ENCODE measurements at places on chromosomes 5 and 9.

- no peak for DNase-seq
Measured at GRCh38 chr5:112342389-112342788, 76.7 kb downstream of the EPB41L4A start.

DNA sequence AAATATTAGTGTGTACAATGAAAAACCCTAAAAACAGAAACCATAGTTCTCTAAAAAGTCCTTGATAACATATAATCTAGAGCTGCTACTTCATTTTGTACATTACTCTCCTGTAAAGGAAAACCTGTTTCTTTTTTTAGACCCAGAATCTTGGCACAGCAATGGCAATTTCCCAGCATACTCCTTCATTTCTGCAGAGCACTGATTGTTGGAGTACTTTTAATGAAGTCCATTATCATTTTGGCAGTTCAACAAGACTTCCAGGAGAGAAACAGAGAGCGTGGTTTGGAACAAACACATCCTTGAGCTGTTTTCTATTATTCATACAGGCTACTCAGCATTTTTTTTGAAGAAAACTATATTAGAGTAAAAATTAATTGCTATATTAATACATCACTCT, 22.7 kb upstream of the MROH2B start:
- no peak for DNase-seq

GRCh38 chr9:129405827-129406213, 215.1 kb downstream of the C9orf50 start:
- no peak for DNase-seq

DNA sequence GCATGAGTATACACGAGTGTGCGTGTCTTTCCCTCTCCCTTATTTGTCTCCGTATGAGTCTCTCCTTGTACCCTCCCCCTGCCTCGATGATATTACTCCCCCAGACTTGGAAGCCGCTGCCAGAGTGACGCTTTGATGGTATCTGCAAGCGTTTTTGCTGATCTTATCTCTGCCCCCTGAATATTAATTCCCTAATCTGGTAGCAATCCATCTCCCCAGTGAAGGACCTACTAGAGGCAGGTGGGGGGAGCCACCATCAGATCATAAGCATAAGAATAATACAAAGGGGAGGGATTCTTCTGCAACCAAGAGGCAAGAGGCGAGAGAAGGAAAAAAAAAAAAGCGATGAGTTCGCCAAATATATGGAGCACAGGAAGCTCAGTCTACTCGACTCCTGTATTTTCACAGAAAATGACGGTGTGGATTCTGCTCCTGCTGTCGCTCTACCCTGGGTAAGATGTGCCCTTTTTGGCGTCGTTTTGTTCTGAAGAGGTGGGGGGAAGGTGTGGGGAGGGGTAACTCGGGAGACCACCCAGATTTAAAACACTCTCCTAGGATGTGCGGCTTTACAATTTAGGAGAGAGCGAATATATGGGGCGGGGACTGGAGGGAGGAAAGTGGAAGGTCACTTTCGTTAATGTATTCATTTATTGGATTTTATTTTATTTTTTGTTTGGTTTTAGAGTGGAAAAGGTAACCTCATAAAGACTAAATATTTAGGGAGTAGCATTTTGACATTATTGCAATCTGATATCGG, at the start of gene GABRG2:
GABRG2 (plus strand) TSS at position 119 of the 757 bp plus-strand sequence; CDS start at position 346, 227 bp downstream.
- no peak for DNase-seq

DNA sequence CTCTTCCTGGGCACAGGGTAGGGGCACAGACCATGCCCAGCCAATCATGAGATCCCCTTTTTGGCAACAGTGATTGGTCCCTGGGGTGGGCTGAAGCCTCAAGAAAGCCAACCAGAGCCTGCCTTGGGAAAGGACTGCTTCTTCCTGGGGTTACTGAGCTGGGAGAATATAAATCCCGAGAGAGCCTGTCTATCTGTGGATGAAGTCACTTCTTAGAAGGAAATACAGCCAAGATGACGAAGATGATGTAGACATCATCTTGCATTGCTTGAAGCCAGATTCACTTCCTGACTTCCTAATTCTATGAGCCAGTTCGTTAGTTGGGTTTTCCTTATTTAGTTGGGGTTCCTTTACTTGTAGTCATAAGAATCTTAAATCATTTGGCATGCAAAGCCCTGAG, 50.1 kb upstream of the PWWP2A start:
- DNase-seq, result no peak

- no peak for DNase-seq
Measured at GRCh38 chr9:127706836-127707241, at the start of gene CFAP157. TSS of gene CFAP157 (plus strand) at chr9:127706988. CDS start at chr9:127707032, 44 bp downstream.

GRCh38 chr9:137115394-137116026, 977 bp upstream of the DPP7 start:
- no peak for DNase-seq

DNA sequence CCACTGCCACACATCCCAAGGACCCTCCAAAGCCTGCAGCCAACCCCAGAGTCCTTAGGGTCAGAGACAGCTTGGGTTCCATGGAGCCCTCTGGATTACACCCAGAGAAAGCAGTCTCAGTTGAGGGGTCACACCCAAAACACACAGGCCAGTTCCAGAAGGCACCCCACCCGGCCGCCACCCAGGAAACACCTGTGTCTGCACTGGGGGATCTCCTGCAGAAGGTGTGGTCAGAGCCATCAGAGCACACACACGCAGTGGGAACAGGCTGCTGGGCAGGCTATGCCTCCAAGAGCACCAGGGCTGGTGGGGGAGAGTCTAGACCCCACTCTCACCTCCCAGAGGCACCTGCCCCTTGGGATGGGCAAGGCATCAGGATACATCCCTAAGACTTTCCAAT, 27.3 kb downstream of the NIPAL4 start:
- no peak for DNase-seq

- DNase-seq, result no peak
Measured at GRCh38 chr5:171201310-171201709, 107.7 kb upstream of the TLX3 start.

- DNase-seq, result no peak
Measured at GRCh38 chr9:75452512-75452911, 364.2 kb downstream of the OSTF1 start.

DNA sequence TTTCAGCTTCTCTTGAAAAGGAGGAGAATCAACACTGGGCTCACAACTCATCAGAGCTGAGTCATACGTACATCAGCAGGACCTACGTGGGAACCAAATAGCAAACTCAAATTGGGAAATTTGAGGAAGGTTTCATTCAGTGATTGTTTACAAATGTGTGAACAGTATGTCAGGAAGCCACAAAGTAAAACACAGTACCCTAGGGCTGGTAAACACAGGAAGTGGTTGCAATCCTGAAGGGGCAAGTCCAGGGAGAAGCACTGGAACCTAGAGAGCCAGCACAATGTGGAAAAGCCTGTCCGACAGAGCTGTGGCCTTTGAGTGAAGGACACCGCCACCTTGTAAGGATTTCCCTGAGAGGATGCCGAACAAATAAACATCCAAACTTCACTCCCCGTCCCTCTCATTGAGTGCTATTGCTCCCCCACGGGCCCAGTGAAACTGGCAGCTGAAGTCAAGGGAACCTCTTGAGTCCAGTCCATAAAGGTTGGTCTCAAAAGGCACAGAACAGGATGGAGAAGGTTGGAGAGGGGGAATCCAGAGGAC, 26.7 kb upstream of the RICTOR start:
- no peak for DNase-seq

DNA sequence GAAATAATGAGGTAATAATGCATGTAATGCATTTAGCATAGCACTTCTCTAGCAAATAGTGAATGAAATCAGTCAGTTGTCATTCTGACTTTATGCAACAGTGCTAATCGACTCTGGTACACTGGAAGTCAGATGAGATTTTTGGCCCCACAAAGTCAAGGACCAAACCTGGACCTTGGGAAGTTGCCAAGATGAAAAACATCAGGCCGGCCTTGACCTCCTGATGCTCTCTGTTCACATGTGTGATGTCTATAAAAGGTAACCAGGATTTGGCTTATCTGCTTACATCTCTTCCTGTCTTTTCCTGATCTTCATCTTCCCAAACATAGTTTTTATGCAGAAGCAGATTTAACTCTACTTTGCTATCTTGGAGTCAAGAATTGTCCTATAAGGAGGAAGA, 39.5 kb downstream of the SLC22A5 start:
- DNase-seq, result no peak

DNA sequence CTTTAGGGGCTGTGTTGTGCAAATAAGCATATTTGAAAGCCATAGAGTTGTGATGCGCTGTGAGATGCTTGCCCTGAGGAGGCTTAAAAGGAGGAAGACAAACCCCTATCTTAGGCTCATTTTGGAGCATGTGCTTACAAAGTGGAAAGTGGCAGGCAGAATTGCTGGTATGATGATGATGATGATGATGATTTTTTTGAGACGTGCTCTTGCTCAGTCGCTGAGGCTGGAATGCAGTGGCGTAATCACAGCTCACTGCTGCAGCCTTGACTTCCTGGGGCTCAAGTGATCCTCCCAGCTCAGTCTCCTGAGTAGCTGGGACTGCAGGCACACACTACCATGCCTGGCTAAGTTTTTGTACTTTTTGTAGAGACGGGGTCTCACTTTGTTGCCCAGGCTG, 1.7 kb downstream of the CNOT8 start:
- no peak for DNase-seq

- peak; percentile 58 for DNase-seq
Measured at GRCh38 chr5:173762930-173763329, 125.2 kb upstream of the CPEB4 start.

DNA sequence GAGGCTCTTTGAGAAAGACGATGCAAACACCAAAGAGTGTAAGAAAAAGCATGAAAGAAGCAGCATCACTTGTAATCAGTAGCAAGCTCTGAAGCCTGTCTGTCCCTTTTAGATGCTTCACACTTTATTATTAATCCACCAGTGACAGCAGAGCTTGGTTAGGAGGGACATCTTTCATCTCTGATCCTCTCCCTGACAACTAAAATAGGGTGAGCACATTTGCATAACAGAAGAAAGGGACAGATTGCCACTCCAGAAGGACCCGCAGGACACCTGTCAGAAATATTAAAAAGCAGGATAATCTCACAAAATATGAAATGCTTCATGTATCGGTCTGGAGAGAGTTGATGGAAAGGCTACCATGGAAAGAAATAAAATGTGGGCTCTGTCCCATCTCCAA, 71.4 kb upstream of the MAP1B start:
- no peak for DNase-seq

All from thyroid gland (tissue), 4 donors.